ENCODE measurements at places on chromosomes 7 and 10.

DNA sequence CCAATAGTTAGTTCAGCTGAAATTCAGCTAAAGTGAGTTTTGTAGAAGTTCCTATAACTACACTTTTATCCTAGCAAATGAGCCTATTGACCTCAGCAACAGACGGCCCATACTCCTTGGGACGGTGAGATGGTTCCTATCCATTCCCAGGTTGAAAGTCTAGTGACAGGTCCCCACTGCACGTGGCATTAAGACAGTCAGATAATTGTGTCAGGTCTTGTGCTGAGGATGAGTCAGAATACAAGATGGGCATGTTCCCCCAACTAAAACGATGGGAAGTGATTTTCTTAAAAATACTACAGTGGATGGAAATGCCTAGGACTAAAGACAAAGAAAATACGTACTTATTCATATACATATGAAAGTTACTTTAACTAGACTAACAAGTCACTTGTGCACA is 2.1 kb downstream of the CAV1 start:
- H3K27me3 ChIP-seq: no peaks in the 10 kb centered on the region
- H3K4me3 ChIP-seq: peak overlapping the region; percentile 96
- DNase-seq: no peak
- H3K4me1 ChIP-seq: peaks cover 4% of the 10 kb centered on the region
- peaks cover 6% of the 10 kb centered on the region for H3K36me3 ChIP-seq

DNA sequence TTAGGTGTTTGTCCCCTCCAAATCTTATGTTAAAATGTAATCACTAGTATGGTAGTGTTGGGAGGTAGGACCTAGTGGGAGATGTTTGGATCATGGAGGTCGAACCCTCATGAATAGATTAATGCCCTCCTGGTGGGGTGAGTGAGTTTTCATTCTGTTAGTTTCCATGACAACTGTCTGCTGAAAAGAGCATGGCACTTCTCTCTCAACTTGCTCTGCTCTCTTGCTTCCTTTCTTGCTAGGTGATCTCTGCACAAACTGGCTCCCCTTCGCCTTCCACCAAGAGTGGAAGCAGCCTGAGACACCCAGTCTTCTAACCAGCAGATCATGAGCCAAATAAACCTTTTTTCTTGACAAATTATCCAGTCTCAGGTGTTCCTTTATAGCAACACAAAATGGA is 853.9 kb downstream of the SORCS1 start:
- no peaks in the 10 kb centered on the region for H3K4me1 ChIP-seq
- no peak overlapping the region for H3K27ac ChIP-seq
- no peak for DNase-seq

GRCh38 chr7:2266911-2267310 is 24.9 kb downstream of the NUDT1 start:
- peaks cover 4% of the 10 kb centered on the region for H3K36me3 ChIP-seq
- peaks cover 3% of the 10 kb centered on the region for H3K4me1 ChIP-seq
- no peak overlapping the region for H3K4me3 ChIP-seq
- H3K27ac ChIP-seq: no peak overlapping the region

- no peak overlapping the region for H3K4me3 ChIP-seq
- H3K27ac ChIP-seq: no peak overlapping the region
- no peak for DNase-seq
- no peaks in the 10 kb centered on the region for H3K27me3 ChIP-seq
- H3K4me1 ChIP-seq: no peaks in the 10 kb centered on the region
These were observed 343.0 kb downstream of the GLRX3 start for GRCh38 chr10:130479146-130479545.

DNA sequence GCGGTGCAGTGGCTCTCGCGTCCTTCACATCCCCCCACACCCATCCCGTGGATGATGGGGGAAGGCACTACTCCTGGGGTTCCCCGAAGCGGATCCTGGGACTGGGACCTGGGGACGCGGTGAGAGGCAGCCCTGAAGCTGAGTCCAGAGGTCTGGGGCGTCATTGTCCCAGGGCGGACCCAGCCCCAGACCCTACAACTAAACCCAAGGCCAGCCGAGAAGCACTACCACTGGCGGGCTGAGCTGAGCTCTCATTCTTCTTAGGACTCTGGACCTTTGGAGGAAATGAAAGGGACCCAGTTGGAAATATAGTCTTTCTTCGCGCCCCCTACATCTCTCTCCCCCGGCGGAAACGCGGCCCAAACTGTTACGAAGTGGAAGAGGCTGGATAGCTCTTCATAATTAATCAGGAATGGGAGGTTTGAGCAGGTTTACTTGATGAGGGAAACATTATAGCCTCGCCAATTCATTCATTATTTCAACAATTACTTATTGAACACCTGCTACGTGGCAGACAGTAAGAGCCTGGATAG is 389 bp upstream of the FBXL15 start:
- peak overlapping the region; percentile 74 for H3K27ac ChIP-seq
- DNase-seq: no peak
- H3K4me1 ChIP-seq: peaks cover 21% of the 10 kb centered on the region
- H3K4me3 ChIP-seq: peak overlapping the region; percentile 90
- H3K36me3 ChIP-seq: peaks cover 11% of the 10 kb centered on the region
- H3K27me3 ChIP-seq: peaks cover 18% of the 10 kb centered on the region

DNA sequence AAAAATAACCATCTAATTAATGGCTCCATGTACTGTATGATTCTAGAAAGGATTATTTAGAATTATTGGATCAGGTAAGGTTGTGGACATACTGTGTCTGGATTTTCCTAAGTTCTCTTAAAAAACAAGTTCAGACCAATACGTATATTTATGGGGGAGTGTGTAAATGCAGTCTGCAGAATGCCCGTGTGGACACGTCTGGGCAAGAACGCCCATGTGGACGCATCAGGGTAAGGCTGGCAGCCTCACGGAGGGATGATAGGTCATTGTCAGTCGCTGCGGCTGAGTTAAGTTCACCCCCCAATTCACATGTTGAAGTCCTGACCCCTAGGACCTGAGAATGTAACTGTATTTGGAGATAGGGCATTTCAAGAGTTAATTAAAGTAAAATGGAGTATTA is 160.0 kb upstream of the SHH start:
- no peak overlapping the region for H3K27ac ChIP-seq
- no peaks in the 10 kb centered on the region for H3K36me3 ChIP-seq
- no peaks in the 10 kb centered on the region for H3K4me1 ChIP-seq
- no peak overlapping the region for H3K4me3 ChIP-seq

- no peaks in the 10 kb centered on the region for H3K27me3 ChIP-seq
- H3K27ac ChIP-seq: no peak overlapping the region
- DNase-seq: no peak
- no peak overlapping the region for H3K4me3 ChIP-seq
These were observed 95.0 kb downstream of the DYNC1I1 start for GRCh38 chr7:95867309-95867708.

GRCh38 chr10:104053201-104053600 is 32.5 kb downstream of the COL17A1 start:
- no peak overlapping the region for H3K4me3 ChIP-seq
- H3K27me3 ChIP-seq: no peaks in the 10 kb centered on the region

DNA sequence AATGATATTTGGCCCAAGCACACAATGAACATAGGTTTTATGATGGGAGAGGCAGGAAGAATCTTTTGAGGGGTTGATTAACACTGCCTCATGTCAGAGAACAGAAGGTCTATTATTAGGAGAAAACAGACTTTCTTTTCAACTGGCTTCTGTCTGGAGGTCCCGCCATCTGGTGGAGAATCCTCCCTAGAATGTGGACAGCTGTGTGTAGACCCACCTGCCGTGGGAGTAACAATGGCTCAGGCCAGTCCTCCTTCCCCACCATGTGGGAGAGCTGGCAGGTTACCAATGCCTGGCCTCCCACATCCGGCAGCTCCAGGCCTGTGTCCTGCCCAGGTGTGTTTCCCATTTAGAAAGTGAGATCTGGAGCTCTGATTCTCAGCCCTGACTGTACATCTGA is 70.4 kb upstream of the AOAH start:
- DNase-seq: no peak
- no peaks in the 10 kb centered on the region for H3K4me1 ChIP-seq
- H3K27me3 ChIP-seq: no peaks in the 10 kb centered on the region
- no peak overlapping the region for H3K4me3 ChIP-seq
- H3K36me3 ChIP-seq: no peaks in the 10 kb centered on the region

DNA sequence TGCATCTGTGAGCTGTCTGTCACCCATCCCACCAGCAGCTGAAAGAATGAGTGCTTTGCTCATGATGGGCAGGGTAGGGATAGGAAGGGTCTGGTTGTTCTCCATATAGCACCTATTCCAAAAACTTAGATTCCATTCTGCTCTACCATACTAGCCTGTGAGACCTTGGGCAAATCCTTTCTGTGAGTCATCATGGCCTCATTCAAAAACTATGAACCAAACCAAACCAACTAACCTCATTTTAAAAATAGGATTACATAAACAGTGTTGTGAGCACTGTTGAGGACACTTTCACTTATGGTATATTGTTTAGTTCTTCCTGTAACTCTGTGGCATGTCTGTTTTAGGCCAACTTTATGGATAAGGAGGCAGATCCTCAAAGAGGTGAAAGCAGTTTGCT is 30.9 kb upstream of the STEAP4 start:
- H3K27ac ChIP-seq: no peak overlapping the region
- H3K36me3 ChIP-seq: no peaks in the 10 kb centered on the region
- H3K27me3 ChIP-seq: no peaks in the 10 kb centered on the region
- H3K4me3 ChIP-seq: no peak overlapping the region

GRCh38 chr7:45968856-45969541 is 47.9 kb upstream of the IGFBP3 start:
- no peak overlapping the region for H3K27ac ChIP-seq
- H3K4me3 ChIP-seq: no peak overlapping the region
- H3K36me3 ChIP-seq: no peaks in the 10 kb centered on the region
- no peaks in the 10 kb centered on the region for H3K27me3 ChIP-seq
- DNase-seq: no peak
- no peaks in the 10 kb centered on the region for H3K4me1 ChIP-seq

GRCh38 chr10:17157024-17157423 is 27.4 kb upstream of the CUBN start:
- no peaks in the 10 kb centered on the region for H3K36me3 ChIP-seq
- DNase-seq: no peak
- no peak overlapping the region for H3K27ac ChIP-seq
- H3K27me3 ChIP-seq: no peaks in the 10 kb centered on the region
- H3K4me3 ChIP-seq: no peak overlapping the region
- no peaks in the 10 kb centered on the region for H3K4me1 ChIP-seq
